ENCODE measurements at places on chromosomes 12 and 14. TPM values are rescaled to one million over a fixed set of nuclear protein-coding genes. Genes with fewer than 3 reads are reported as not detected.

- no peak for DNase-seq
Observed at GRCh38 chr12:202081-202731, 11.8 kb downstream of the SLC6A12 start.

Gene SYCP3
- polyA plus RNA-seq, result 0.07 TPM

DNA sequence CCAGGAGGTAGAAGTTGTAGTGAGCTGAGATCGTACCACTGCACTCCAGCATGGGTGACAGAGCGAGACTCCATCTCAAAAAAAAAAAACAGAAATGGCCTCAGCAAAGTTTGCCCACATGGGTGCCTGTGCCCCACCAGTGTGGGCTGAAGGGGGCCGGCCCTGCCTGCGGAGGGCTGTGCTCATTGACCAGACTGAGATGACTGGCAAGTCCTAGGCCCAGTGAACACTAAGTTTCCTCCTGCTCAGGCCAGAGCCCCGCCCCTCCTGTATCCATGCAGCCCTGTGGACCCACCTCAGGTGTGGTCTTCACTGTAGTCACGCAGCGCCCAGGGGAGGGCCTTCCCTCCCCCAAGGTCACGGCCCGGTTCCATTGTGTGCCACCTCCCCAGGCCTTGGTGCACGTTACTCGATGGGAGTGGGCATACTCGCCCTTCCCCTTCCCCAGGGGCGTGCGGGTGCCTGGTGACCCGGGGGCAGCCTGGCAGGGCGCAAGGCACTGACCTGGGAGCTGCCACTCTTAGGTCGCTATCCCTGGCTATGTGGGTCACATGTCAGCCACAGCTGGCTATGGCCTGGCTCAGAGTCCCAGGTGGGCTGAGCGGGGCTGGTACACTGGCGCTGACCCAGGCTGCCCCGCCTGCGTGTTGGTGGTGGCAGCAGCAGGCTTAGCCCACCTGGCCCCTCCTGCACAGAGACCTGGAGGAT lies 16.1 kb downstream of the INF2 start:
- DNase-seq, result no peak

Gene PAX9
- polyA plus RNA-seq, result not detected

- no peak for DNase-seq
Observed at GRCh38 chr12:46299851-46300250, 31.0 kb upstream of the SLC38A1 start.

DNA sequence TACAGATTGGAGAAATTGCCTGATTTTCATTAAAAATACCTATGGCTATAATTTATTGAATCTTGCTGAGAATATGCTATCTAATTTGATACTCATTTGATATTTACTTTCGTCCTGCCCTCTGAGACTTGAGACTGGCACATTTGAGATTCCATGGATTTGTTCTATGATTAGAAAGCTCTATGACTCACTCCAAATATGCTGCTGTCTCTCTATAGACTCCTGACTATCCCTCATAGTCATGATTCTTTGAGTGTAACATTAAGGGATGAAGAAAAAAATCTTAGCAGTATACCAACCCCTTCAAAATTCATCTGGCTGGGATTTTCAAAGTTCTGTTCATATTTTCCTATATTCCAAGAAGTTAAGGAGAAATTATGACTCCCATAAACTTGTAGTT lies 191.9 kb downstream of the LRIG3 start:
- no peak for DNase-seq

DNA sequence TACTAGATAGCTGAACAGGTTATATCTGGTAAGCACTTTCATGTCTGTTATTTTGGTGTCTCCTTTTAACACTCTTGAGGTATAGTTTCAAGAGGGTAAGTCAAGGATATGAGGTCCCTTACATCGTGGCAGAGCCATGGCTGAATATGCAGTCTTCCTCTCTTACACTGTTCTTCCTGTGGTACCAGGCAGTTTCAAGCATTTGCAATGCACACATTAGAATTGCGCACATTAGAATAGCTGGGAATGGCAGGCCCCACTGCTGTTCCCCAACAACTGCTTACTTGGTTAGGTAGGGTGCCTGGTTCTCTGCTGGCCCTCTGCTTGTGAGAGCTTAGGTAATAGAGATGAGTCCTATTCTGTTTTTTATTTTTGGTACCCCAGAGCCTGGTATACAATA lies 41.2 kb downstream of the TMTC2 start:
- DNase-seq, result no peak

Gene BICDL1
- polyA plus RNA-seq, result 0.16 TPM

GRCh38 chr14:61420326-61420725 lies 98.9 kb downstream of the PRKCH start:
- no peak for DNase-seq

GRCh38 chr12:27467641-27468040 lies 21.1 kb downstream of the SMCO2 start:
- DNase-seq, result no peak

- no peak for DNase-seq
Observed at GRCh38 chr14:99158150-99158549, 113.8 kb downstream of the BCL11B start.

- no peak for DNase-seq
Observed at GRCh38 chr12:126963825-126964224, 1303.1 kb upstream of the TMEM132C start.

DNA sequence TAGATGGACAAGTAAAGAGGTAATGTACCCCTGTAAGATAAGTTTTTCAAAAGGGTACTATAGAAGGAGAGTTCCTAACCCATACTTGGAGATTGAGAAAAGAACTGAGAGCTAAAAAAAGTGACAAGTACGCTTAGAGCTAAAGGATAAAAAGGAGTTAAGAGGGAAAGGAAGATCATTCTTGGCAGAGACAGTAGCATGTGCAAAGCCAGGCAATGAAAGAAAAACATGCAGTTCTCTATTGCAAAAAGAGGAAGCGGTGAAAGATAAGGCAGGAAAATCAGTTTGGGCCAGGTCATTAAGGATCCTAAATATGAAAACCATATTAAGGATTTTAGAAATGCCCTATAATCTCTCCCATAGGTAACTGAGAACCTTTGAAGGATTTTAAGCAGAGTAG lies 500.4 kb upstream of the GARIN6 start:
- DNase-seq, result no peak

- DNase-seq, result peak; percentile 14
Observed at GRCh38 chr14:78530078-78530477, 359.9 kb downstream of the NRXN3 start.

- DNase-seq, result no peak
Observed at GRCh38 chr14:96354246-96354645, 8.9 kb downstream of the ATG2B start.

Gene KRT78
- 0.07 TPM for polyA plus RNA-seq

- no peak for DNase-seq
Observed at GRCh38 chr12:31914927-31915326, 44.3 kb upstream of the RESF1 start.

Gene MYO1H
- polyA plus RNA-seq, result not detected

Gene SRRM4
- 0.37 TPM for polyA plus RNA-seq

DNA sequence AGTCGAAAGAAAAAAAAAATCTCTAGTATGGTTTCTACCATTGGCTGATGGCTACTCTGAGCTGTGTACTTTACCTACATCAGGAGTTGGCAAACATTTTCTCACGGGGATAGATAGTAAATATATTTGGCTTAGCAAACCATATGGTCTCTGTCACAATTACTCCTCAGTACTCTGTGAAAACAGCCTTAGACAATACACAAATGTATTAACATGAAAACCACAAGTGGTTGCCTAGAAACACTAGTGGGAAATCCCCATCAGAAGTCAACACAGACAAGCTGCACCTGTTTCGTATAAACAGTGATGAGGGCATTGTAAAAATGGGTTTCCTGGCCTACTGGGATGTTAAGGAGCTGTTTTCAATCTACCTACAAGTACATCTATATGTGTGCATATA lies 84.6 kb upstream of the NAV3 start:
- no peak for DNase-seq

Gene KRT6C
- polyA plus RNA-seq, result not detected

DNA sequence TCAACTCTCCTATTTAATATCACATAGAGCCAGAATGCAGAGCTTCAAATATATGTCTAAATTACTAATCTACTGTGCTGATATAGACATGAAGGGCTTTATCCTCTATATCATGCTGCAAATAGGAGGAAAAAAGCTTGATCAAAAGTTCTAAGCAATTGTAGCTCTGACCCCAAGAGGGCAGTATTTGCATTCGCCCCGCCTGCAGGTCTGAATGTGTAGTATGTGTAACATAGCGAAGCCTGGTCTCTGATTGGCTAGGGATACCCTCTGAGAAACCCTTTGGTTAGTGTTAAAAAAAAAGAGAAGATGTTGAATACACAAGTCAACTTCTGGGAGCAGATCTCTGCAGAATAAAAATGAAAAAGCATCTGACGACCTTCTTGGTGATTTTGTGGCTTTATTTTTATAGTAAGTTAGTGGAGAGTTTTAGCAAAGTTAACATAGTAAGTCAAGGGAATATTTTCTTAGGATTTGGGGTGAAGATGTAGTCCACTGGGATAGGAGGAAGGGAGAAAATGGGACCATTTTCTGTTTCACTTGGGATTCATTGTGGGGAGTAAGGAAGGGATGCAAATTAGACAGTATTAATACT lies 151.6 kb upstream of the OR4E1 start:
- no peak for DNase-seq

Gene ESPL1
- 0.13 TPM for polyA plus RNA-seq

Gene SMIM10L1
- polyA plus RNA-seq, result 12.5 TPM

DNA sequence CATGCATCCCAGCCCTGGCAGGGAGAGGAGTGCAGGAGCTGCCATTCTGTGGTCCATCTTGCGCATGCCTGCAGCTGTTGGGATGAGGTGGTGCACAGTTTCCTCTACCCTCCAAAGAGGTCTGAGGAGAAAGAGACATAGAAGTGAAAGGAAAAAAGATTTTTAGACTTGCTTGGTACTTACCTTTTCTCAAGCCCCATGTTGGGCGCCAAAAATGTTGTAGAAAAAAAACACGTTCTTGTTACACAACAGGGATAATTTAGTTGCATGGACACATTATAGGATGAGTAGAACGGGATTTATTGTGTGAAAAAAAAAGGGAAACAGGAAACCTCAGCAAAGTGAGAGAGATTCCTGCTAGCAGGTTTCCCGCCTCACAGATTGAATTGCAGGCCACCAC lies 244.4 kb upstream of the GARIN2 start:
- DNase-seq, result no peak

Data from heart right ventricle (tissue), 16 donors.